Melanocyte of skin (primary cell): ENCODE measurements at places on chromosomes 7 and 10. TPM values are rescaled to one million over a fixed set of nuclear protein-coding genes. Genes with fewer than 3 reads are reported as not detected.

The MACC1 gene
- total RNA-seq, result under 0.01 and 0.15 TPM in 2 replicates

The SLC13A1 gene
- total RNA-seq, result not detected in 2 replicates

The UPK3B gene
- under 0.01 TPM in 1 of 2 replicates, not detected in the other for total RNA-seq

The DDC gene
- total RNA-seq, result not detected in 2 replicates

The LAMB1 gene
- 183 and 251 TPM in 2 replicates for total RNA-seq

The MYO1G gene
- total RNA-seq, result under 0.01 and 0.15 TPM in 2 replicates

The TRPV5 gene
- total RNA-seq, result not detected in 2 replicates

The OR2A42 gene
- not detected in 2 replicates for total RNA-seq

The CPEB3 gene
- 0.77 and 1.00 TPM in 2 replicates for total RNA-seq

The NUP205 gene
- 92.5 and 94.9 TPM in 2 replicates for total RNA-seq

The TMEM196 gene
- total RNA-seq, result not detected in 2 replicates

The CALHM3 gene
- total RNA-seq, result not detected in 2 replicates

The FRMD4A gene
- total RNA-seq, result 39.0 and 53.4 TPM in 2 replicates

The CHST3 gene
- total RNA-seq, result 15.8 and 30.9 TPM in 2 replicates
